Nucleus accumbens (tissue), 56 donors: ENCODE measurements at places on chromosomes 5 and 9.

DNA sequence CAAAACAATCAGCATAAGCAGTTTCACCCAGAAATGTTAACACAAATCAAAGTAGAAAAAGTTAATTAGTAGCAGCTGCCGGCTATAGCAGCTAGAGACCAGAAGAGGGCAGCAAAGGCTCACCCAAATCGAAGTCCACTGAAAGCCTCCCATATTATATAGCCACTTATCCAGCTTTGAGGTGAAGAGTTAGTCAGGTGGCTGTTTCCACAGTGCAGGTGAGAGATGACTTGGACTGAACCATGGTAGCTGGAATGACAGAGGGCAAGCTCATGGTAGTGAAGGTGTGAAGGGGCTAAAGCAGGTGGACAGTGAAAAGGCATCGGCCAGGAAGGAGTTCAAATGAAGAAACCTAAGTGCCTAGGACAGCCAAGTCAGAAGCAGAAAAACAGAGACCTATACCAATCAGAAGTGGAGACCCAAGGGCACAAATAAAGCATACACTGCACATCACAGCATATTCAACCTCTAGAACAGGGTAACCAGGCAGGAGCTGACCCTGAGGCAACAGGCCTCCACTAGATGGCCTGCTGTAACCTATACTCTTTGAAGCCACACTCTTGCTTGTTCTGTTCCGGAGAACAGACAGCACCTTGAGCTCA, 7.2 kb upstream of the RNF38 start:
- no peak for DNase-seq

DNA sequence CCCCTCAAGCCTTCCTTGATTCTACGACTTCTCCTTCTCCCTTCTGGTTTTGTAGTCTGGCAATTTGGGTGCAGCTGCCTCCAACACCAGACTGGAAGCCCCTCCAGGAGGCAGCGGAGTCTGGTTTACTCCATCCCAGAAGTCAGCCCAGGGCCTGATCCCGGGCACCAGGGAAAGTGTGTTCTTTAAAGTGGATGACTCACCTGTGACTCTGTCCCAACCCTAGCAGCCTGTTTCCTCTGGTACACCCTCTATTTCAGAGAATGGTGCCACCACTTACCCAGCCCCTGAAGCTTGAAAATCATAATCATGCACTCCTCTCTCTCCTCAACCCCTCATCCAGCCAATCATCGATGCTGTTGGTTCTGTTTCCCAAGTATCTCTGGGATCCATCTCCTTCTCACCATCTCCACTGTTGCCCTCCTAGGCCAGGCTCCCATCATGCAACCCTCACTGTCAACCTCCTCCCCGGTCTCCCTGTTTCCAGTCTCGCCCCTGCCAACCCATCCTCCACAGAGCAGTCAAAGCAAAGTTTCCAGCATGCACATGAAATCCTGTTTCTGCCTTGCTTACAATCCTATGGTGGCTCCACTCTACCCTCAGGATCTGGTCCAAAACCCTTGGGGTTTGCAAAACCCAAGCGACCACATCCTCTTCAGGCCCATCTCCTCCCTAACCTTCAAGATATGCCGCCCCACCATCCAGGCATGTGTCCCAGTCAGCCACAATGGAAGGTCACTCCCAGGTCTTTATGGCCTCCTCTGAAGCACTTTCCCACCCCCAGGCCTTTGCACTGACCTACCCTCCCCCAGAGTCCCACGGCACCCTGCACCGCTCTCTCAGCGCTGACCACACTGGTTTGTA, 10.5 kb downstream of the LHX6 start:
- DNase-seq = no peak

GRCh38 chr9:33751536-33752129, 43.7 kb upstream of the PRSS3 start:
- DNase-seq = no peak

DNA sequence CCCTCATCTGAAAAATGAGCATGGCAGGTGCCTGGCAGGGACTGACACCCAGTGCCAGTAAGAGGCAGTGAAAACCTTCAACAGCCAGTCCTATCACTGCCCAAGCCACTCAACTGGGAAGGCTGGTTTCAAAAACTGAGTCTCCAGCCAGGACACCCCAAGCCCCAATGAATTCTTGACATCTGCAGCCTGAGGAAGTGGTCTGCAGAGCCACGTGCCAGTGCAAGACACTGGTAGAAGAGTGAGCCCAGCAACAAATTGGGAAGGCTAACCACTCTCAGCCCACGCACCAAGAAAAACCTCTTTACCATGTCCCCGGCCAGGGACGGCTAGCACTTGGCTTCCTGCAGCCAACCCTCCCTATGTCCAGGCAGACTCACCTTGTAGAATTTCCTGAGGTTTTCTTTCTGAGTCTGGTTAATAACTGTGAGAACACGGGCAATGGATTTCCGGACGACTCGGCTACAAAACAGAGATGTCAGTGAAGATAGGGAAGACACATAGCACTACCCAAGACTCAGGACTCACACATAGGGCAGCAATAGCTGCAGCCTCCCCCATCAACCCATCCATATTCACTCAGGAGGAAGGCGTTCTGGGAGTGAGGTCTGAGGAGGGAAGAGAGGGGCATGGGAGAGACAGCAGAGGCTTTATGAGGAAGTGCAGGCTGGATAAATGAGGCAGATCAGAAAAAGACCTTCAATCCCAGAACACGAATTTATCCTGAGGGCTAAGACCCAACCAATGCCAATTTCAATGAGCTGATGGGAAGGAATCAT, 1.8 kb downstream of the RPL35 start:
- no peak for DNase-seq

GRCh38 chr9:97594381-97594921, 38.7 kb downstream of the TSTD2 start:
- no peak for DNase-seq

- DNase-seq = no peak
Observed at GRCh38 chr5:84480873-84481637, 96.4 kb upstream of the EDIL3 start.

DNA sequence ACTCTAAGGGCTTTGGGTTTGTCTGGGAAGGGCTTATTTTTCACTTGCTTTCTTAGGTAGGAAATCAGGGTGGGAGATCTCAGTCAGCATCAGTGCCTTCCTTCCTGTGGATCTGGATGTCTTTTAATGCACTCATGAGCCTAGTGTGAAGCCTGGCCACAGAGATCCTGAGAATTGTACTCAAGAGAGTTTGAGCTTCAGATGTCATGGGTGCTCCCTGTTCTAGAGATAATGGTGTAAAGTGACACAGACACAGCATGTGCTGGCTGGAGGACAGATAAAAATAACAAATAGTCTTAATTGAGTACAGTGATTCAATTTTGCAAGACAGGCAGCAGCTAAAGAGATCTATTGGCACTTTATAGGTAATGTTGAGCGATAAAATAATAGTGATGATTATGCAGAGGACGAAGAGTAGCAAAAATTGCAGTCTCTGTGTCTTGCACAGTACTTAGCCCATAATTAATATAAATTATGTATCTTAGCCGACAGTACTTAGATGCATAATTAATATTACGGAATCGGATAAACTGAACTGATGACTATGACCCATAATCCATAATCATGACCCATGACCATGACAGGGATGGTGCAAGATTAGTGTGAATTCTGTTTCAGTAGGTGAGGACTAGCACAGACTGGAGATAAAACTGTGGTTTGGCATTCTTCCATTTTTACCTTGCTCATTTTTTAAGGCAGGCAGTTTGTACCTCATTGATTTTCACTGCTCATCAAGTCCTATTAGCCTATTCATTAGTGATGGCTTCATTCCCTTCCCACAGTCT, 408.7 kb upstream of the PIK3R1 start:
- no peak for DNase-seq

- no peak for DNase-seq
Observed at GRCh38 chr5:57172466-57173318, 1.2 kb upstream of the GPBP1 start.

GRCh38 chr9:121857928-121858327, 206.5 kb downstream of the DAB2IP start:
- peak; percentile 55 for DNase-seq

DNA sequence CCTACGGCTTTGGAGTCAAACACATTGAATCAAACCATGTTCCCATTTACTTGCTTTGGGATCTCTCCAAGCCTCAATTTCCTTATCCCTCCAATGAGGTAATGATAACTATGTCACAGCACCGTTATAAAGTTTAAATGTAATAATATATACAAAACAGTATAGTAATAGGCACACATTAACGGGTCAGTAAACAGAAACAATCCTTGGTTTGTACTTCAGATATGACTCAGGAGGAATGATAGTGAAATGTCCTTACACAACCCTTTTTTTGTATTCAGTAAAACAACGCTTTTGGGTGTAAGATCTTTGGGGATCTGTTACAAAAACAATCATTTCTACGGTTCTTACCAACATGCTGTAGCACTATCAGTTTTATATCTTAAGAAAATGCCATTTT, 178.5 kb upstream of the GNA14 start:
- no peak for DNase-seq

DNA sequence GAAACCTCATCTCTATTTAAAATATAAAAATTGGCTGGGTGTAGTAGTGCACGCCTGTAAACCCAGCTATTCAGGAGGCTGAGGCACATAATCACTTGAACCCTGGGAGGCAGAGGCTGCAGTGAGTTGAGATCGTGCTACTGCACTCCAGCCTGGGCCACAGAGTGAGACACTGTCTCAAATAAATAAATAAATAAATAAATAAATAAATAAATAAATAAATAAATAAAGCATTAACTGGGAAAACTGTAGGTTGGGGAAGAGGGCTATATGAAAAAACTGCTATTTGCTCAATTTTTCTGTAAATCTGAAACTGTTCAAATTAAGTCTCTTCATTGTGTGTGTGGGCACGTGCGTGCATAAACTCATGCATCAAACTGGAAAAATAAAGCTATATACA, 59.9 kb upstream of the RAPGEF6 start:
- no peak for DNase-seq

DNA sequence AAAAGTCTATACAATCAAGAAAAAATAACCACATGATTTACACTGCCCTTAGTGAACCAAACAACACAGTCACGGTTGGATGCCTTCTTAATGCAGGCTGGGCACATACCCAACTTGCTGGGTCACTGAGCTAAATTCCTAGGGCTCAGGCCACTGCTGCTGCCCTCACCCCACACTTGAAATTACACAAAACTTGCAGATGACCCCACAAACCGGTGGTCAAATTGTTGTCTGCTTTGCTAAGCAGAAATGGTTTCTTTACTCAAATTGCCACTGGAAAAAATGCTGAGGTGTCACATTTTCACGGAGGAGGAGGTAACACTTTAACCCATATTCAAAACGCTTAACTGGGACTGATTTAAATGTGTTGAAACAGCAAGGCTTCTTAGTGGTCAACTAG, 62.4 kb downstream of the HMHB1 start:
- no peak for DNase-seq

DNA sequence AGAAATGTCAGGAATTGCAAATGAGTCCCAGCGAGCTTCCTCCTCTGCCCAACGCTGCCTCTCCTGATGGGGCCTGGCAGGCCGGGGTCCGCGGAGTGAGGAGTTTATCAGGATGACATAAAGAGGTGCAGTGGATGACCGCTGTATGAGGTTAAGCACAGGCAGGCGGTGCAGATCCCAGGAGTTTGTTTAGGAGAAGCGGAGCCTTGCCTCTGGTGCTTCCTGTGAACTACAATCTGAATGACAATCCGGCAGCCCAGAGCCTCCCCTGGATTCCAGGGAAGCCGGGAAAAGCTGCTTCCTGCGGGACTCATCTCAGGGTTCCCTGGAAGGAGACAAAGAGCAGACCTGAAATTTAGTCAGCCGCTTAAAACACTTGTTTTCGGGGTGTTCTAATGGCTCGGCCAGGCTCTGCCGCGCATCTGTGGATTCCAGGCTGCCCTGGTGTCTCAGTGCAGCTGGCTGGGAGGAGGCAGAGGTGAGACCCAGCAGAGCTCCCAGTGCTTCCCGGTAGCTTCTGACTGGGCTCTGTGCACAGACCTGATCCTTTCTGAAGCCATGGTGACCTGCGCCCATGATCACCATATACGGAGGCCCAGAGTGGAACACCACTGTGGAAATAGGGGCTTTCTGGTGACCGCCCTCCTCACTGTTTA, 69.8 kb upstream of the IRX4 start:
- no peak for DNase-seq

- no peak for DNase-seq
Observed at GRCh38 chr9:14849296-14849695, 60.9 kb downstream of the FREM1 start.

DNA sequence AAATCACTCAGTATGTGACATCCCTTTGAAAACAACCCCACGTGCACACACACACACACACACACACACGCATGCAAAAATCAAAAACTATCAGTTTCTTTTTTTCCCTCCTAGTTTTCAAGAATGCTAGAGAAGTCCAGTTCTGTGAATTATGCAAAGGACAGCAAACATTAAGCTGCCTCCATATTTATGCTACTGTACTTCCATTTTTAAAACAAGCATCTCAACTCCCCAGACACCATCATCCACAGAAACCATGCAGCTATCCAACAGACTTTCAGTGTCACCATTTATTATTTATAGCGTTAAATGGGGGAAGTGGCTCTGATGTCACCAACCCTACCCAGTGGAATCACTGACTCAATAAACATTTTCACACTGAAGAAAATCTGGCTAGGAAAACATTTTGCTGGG, 1.6 kb downstream of the FBXW11 start:
- no peak for DNase-seq
